ENCODE measurements at places on chromosomes 16 and 17.

DNA sequence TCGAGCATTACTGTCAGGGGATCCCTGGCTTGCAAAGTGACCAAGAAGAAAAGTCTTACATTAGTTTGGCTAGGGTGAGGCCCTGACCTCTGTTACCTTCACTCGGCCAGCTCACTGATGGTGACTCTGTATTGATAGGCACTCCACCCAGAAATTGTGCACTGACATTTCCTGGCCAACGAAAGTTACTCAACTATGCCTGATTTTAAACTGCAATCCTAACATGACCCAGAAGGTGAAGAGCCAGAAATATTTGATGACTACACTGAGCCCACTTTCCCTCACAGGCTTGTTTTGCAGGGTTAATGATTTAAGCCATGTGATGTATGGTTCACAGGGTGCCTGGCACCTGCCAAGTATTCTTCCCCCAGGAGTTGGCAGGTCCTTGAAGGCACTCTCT is 208.2 kb upstream of the MAF start:
- H3K27ac ChIP-seq = no peak overlapping the region
- no peak for DNase-seq
- H3K27me3 ChIP-seq = no peaks in the 10 kb centered on the region

DNA sequence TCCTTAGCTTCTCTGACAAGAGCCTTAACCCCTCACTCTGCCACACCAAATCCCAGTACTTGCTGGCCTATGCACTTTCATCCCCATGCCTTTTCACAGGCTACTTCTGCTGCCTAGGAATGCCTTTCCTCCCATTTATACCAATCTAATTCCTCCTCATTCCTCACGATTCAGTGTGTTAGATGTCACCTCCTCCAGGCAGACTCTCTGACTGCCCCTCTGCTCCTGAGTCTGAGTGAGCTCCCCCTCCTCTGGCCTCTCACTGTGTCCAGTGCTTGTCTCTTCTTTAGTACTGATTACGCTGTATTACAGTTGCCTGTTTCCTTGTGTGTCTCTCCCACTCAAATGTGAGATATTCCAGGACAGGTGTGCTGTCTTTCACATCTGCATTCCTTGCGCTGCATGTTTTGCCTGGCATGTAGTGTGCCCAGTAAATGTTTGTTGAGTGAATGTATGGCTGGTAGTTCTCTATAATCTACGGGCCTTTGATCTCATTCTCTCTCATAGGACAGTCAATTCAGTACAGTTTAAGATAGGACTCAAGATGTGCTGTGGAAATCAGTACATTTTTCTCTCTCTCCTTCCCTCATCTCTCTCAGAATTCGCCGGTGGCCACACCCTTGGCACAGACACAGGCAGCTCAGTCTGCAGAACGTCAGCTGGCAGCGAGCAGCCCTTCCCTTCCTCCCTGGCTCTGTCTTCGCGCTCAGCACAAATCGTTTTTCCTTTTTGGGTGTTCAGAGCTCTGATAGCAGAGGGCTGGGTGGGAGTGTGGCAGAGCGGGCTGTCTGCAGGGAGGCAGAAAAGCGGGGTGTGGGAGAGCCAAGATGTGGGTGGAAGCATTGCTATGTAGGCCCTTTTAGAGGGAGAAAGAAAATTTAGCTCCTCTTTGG is 18.5 kb downstream of the ARL4D start:
- H3K27ac ChIP-seq = no peak overlapping the region
- DNase-seq = no peak
- no peaks in the 10 kb centered on the region for H3K4me1 ChIP-seq
- no peaks in the 10 kb centered on the region for H3K36me3 ChIP-seq
- no peaks in the 10 kb centered on the region for H3K27me3 ChIP-seq

- H3K4me1 ChIP-seq = peaks cover 10% of the 10 kb centered on the region
- H3K36me3 ChIP-seq = no peaks in the 10 kb centered on the region
- H3K27ac ChIP-seq = peak overlapping the region; percentile 12
- peak overlapping the region; percentile 46 for H3K4me3 ChIP-seq
- no peaks in the 10 kb centered on the region for H3K27me3 ChIP-seq
- DNase-seq = peak; percentile 40
These were observed 615.6 kb downstream of the MAF start for GRCh38 chr16:78984887-78985464.

DNA sequence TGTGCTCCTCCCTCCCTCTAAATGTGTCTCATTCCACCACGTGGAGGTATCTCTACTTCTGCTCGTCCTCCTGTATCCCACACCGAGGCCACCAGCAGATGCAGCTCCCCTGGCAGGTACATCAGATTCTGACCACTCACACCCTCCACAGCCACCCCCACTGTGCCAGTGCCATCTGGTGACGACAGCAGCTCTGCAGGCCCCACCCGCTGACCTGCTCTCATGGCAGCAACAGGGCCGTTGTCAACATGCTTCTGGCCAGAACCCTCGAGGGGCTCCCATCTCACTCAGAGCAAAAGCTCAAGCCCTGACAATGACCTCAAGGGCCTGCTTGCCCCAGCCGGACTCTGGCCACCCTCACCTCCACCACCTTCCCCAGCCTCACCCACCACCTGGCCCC is 93.4 kb downstream of the AMFR start:
- H3K27ac ChIP-seq = no peak overlapping the region
- DNase-seq = no peak
- H3K27me3 ChIP-seq = no peaks in the 10 kb centered on the region
- H3K4me1 ChIP-seq = peaks cover 25% of the 10 kb centered on the region
- H3K36me3 ChIP-seq = peaks cover 15% of the 10 kb centered on the region
- H3K4me3 ChIP-seq = no peak overlapping the region

- H3K36me3 ChIP-seq = no peaks in the 10 kb centered on the region
- no peaks in the 10 kb centered on the region for H3K27me3 ChIP-seq
- no peaks in the 10 kb centered on the region for H3K4me1 ChIP-seq
- H3K27ac ChIP-seq = no peak overlapping the region
- no peak overlapping the region for H3K4me3 ChIP-seq
These were observed 13.7 kb downstream of the MYO15B start for GRCh38 chr17:75601057-75601987.

GRCh38 chr17:13273806-13274205 is 256.0 kb upstream of the ELAC2 start:
- H3K27me3 ChIP-seq = no peaks in the 10 kb centered on the region
- H3K27ac ChIP-seq = no peak overlapping the region
- no peak for DNase-seq

DNA sequence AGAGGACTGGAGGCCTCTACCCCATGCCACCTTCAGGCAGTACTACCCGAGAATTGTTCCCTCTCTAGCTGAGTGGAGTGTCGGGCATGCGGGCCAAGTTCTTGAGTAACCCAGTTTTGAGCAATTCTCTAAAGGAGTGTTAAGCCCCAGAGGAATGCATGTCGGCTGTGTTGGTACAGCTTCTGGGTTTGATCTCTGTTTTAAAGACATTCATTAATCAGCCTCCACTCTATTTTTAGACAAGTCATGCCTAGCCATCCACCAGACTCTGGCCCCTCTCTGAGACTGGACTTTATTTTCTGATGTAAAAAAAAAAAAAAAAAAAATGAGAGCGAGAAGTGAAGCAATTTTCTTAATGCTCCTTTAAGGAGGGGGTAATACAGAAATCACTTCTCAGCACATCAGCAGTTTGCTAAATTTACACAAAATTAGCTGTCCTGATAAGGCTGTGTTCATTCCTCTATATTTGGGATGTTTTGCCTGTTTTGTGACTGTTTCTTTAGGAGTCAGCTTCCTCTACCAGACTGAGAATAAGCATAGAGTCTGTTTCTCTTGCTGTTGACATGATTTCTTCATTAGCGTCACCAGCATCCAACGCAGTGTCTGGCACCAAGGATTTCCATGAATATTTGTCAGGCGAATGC is 88.7 kb downstream of the AXIN2 start:
- no peak overlapping the region for H3K4me3 ChIP-seq
- no peaks in the 10 kb centered on the region for H3K36me3 ChIP-seq

- peak overlapping the region; percentile 91 for H3K27ac ChIP-seq
- H3K27me3 ChIP-seq = no peaks in the 10 kb centered on the region
- no peak for DNase-seq
- H3K36me3 ChIP-seq = no peaks in the 10 kb centered on the region
- peak overlapping the region; percentile 85 for H3K4me3 ChIP-seq
- H3K4me1 ChIP-seq = peaks cover 44% of the 10 kb centered on the region
These were observed 15.4 kb downstream of the NAA60 start for GRCh38 chr16:3458852-3459361.

DNA sequence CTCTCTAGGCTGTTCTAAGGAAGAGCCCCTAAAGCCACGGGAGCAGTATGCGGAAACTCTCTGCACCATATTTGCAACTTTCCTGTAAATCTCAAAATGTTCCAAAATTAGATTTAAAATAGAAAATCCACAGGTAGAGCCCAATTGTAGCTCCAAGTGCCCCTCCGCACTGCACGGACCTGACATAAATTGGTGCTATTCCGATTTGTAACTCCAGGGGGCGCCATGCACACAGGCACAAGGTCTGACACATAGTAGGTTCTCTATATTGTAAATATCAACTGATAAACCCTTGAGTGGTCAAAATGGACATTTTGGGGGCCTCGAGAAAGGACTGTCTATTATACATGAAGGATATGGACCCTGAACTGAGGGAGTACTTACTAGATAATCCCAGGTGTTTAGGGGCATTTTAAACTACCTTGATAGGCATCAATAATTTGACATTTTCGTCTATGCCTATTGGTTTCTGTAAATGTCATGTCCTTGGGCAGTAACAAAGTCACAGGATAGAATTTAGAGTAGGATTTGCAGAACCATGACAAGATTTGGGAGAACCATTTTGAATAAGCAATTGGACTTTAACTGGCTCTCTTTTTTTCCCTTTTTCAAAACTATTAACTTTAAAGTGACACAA is 36.6 kb upstream of the TMEM132E start:
- H3K27me3 ChIP-seq = no peaks in the 10 kb centered on the region
- H3K36me3 ChIP-seq = no peaks in the 10 kb centered on the region
- peak; percentile 62 for DNase-seq
- no peak overlapping the region for H3K27ac ChIP-seq
- H3K4me3 ChIP-seq = no peak overlapping the region

DNA sequence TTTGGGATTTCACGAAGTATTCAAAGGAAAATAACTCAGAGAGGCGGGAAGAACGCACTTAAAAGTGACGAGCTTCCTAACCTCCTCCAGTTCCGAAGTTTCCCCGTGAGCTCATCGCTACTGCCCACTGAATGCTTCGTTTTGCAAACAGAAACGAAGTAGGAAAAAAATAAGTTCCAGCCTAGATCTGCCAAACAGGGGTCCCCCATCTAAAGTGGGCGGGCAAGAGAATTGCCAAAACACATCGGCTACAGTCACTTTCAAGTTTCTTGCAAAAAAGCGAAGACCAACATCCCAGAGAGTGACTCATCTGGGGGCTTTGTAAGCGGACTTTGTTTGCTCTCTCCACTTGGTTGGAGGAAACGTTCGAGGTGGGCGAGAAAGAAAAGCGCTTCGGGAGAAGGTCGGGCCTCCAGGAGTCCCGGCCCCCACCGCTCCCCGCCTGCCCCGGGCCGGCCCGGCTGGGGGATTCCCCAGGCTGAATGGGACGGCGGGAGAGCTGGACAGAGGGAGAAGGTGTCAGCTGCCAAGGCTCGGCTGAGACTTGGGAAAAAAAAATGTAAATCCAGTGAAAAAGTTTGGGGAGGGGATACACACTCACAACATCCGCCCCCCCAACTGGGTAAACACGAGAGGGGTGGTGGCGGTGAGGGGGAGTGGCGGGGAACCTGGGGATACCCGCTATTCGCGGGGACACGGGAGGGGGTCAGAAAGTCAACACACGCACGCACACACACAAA is 1.0 kb downstream of the VEZF1 start:
- DNase-seq = peak; percentile 43
- peak overlapping the region; percentile 94 for H3K4me3 ChIP-seq
- H3K27me3 ChIP-seq = no peaks in the 10 kb centered on the region
